ENCODE measurements at places on chromosomes 3 and 15.

GRCh38 chr15:41559239-41559782 lies 299 bp downstream of the TYRO3 start:
- DNase-seq = no peak

- DNase-seq = no peak
Observed at GRCh38 chr3:115087512-115087911, 59.6 kb downstream of the ZBTB20 start.

GRCh38 chr3:189053322-189053721 lies 118.4 kb upstream of the TPRG1 start:
- DNase-seq = no peak

- no peak for DNase-seq
Observed at GRCh38 chr15:91593067-91593466, 260.4 kb upstream of the SLCO3A1 start.

GRCh38 chr15:70034141-70034540 lies 63.6 kb downstream of the TLE3 start:
- DNase-seq = no peak

- peak; percentile 40 for DNase-seq
Observed at GRCh38 chr15:59299929-59300617, 72.6 kb downstream of the MYO1E start.

GRCh38 chr15:71435552-71435951 lies 320.3 kb downstream of the THSD4 start:
- no peak for DNase-seq

GRCh38 chr15:73284090-73284716 lies 84.6 kb downstream of the HCN4 start:
- no peak for DNase-seq

- no peak for DNase-seq
Observed at GRCh38 chr15:76795217-76795616, 109.9 kb downstream of the SCAPER start.

DNA sequence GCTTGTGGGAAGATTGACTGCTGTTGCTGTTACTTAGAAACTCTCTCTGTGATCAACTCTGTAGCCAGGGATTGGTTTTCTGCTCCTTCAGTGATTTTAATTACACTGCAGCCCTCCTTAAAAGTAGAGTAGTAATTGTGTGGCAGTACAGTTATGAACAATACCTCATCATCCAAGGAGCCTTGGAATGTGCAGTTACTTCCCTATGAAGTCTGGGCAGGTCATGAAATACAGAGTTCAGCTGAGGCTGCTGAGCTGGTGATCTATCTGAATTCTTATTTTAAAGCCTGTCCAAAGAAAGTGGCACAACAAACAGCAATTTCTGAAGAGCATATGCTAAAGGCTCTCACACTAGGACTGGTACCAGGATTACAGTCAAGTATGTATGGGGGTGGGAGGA lies 37.4 kb upstream of the MRPL3 start:
- DNase-seq = no peak

- no peak for DNase-seq
Observed at GRCh38 chr15:85463276-85463892, 83.0 kb downstream of the AKAP13 start.

- DNase-seq = no peak
Observed at GRCh38 chr3:108406661-108407206, 103.7 kb downstream of the MYH15 start.

DNA sequence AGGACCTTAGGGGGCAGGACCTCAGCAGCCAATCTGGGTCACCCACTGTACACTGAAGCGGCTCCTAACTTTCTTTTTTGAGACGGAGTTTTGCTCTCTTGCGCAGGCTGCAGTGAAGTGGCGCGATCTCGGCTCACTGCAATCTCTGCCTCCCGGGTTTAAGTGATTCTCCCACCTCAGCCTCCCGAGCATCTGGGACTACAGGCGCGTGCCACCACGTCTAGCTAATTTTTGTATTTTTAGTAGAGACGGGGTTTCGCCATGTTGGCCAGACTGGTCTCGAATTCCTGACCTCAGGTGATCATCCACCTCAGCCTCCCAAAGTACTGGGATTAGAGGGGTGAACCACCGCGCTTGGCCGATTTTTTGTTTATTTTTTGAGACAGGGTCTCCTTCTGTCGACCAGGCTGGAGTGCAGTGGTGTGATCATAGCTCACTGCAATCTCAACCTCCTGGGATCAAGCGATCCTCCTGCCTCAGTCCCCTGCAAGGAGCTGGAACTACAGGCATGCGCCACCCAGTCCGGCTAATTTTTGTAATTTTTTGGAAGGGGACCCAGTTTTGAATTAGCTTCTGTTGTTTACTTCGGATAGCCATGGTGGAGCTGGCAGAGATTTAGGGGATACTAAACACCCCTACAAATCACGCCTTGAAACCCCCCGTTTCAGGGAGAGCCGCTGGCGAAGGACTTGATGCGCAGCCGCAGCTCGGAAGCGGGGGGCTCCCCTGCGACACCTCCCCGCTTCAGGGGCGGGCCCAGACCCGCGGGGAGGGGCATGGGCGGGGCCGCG lies 1.5 kb upstream of the CLK3 start:
- no peak for DNase-seq

DNA sequence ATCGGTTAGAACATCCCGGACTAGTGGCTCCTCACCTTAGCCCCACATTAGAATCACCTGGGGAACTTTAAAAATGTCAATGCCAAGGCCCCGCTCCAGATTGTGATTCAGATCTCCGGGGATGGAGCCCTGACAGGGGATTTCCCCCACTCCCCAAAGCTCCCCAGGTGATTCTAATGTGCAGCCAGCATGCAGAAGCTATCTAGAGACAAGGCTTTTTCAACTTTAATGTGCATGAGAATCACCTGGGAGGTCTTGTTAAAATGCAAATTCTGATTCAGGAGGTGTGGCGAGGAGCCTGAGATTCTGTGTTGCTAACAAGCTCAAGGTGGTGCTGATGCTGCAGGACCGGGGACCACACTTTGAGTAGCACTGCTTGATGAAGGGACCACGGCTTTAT lies 156.7 kb downstream of the RAB11A start:
- DNase-seq = no peak

DNA sequence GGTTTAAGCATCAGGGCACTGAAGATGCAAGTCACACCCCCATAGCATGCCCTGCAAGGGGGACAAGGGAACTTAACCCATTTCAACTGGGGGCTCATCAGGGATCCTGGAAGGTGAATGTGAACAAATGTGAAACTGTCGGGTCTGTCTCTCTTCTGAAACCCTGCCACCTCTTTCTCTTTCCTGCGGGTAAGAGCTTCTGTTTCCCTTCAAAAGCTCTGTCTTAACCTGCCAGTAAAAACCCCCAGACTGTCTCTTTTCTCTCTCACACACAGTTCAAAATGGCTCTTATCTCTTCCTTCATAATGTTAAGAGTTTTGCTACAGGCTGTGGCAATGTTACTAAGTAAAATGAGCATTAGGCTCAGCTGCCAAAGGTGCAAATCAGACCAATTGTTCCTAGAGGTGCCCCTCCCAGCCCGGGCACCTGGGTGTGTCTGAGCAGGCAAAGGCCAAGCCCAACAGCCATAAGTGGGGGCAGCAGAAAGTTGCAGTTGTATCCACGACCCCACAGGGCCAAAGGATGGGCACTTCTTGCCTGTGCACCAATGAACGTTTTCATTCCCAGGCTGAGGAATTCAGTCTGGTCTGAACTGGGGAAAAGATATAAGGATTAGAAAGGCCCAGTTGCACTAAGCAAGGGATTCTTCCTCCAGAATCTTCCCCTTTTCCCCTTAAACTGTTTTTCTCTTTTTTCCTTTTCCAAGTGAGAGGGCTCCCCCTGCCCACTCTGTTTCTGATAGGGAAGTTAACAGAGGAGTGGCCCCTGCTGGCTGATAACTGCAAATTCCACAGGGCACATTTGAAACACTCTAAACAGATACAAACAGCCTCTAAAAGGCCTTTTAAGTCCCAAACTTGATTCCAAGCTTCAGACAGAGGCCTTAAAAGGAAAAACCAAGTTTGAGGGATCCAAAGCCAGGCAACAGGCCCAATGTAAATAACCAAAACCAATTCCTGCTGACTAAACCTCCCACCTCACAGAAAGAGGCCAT lies 113.8 kb upstream of the EPHA6 start:
- no peak for DNase-seq

- DNase-seq = no peak
Observed at GRCh38 chr3:133472889-133473288, 73.0 kb downstream of the BFSP2 start.

GRCh38 chr15:82739086-82739485 lies 29.4 kb upstream of the AP3B2 start:
- DNase-seq = no peak

DNA sequence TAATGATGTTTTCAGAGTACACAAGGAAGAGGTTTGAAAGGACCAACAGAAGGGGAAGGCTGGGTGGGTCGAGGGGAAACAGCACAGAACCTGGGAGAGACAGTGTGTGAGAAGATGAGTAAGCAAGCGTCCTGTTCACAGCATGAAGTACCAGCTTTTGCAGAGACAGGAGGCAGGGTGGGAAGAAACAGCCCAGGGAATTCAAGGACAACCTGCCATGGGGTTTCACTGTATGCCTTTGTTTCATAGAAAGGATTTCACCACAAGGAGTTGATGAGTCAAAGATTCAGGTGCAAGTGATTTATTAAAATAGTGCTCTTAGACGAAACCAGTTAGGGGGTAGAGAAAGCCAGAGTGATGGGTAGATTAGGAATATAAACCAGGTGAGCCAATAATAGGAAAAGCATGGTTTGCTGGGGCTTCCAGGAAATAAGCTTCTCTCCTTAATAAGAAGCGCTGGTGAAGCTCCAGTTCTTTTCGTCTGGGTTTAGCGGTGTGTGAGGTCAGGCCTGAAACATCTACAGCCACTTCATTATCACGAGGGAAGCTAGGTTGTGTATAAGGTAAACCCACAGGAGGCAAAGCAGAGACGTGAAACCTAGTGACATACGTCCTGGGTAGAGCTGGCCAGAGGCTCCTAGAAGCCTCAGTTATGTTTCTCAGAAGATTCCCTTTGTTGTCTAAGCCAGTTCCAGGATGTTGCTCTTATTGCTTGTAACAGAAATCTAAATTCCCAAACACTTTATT lies 3.9 kb downstream of the HHLA2 start:
- DNase-seq = no peak

GRCh38 chr3:123635217-123635616 lies 50.4 kb upstream of the HACD2 start:
- no peak for DNase-seq

DNA sequence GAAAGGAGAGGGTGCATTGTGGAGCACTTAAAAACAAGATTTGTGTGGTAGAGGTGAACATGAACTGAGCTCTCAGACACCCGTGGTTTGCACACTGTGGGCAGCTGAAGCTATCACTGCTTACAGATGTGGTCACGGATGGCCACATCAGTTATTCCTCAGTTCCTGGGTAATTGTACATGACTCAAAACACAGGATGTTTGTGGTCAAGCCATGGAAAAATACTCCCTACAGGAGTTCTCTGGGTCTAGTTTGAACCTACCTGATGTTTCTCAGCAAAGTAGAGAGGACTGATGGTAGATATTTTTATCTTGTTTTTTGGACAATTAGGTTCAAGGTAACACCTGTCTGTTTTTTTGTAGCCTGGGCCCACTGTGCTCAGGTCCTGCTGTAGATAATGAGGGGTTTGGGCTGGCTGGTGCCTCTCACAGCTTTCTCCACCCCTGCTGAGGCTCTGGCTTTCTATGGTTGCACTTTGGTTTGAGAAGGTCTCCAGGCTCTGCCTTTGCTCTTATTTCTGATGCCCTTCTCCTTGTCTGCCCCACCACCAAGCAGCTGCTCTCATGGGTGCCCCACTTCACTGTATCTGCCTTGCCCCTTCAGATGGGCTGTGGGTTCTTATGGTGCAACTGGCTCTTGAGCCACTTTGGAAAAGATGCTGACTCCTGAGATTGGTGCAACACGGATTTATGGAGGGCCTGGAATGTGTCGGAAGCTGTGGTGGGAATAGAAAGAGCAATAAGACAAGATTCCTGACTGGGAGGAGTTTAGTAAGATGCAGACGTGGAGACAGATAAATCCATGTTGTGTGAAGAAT lies 40.1 kb downstream of the CDCP1 start:
- peak; percentile 33 for DNase-seq

GRCh38 chr15:90241343-90242192 lies 7.6 kb downstream of the GDPGP1 start:
- no peak for DNase-seq

DNA sequence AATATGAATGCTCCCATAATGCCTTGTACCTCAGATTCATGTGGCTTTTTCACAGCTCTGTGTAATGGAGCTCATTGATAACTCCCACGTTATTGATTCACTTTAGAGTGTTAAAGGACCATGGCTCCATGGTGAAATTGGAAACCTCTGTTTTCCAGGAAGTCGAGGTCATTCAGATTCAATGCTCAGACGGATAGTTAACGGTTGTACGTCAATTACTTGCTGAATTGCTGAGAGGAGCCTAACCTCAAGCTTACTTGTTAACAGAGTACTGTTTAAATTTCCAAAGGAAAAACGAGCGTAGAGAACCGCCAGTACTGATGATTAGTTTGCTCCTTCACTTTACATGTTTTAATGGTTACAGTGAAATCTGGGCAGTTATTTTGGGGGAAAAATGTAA lies 11.1 kb downstream of the ABHD17C start:
- no peak for DNase-seq

GRCh38 chr3:14289590-14290461 lies 111.2 kb downstream of the LSM3 start:
- no peak for DNase-seq

- no peak for DNase-seq
Observed at GRCh38 chr3:123348471-123349200, 100.3 kb downstream of the ADCY5 start.

DNA sequence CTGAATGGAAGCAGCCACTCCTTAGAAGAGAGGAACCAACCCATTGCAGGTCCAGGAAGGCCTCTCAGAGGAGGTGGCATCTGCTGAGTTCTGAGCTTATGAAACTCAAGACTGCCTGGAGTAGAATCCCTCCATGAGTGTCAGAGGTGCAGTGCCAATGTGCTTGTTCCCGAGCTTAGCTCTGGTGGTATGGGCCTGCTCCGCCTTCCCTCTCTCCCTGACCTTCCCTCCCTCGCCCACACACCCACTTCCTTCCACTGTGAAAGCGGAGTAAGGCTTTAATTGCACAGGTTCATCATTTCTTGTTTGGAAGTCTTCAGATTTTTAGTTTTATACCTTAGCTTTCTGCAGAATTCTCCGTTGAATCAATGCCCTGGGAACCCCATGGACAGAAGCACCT lies 208.0 kb upstream of the BHLHE40 start:
- DNase-seq = no peak

GRCh38 chr3:168248383-168249204 lies 152.9 kb upstream of the GOLIM4 start:
- DNase-seq = no peak

DNA sequence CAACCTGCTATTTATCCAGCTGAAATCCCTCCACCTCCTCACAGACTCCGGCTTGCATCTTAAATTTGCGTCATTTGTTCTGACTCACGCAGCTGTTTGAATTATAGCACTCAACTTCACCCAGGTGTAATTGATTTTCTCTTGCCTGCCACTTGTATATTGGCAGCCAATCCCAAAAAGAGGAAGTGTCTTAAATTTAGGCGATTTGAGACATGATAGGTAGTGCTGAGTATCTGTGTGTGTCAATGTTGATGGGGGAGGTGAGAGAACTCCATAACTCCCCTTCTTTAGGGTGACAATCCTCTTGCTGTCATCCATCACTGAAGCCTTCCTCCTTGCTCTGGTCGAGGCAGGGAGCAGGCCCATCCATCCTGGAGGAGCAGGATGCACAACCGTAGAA lies 77.2 kb upstream of the TPRG1 start:
- no peak for DNase-seq

GRCh38 chr15:94287794-94288246 lies 56.5 kb downstream of the MCTP2 start:
- DNase-seq = no peak
